ENCODE measurements at places on chromosomes 5 and 9.

DNA sequence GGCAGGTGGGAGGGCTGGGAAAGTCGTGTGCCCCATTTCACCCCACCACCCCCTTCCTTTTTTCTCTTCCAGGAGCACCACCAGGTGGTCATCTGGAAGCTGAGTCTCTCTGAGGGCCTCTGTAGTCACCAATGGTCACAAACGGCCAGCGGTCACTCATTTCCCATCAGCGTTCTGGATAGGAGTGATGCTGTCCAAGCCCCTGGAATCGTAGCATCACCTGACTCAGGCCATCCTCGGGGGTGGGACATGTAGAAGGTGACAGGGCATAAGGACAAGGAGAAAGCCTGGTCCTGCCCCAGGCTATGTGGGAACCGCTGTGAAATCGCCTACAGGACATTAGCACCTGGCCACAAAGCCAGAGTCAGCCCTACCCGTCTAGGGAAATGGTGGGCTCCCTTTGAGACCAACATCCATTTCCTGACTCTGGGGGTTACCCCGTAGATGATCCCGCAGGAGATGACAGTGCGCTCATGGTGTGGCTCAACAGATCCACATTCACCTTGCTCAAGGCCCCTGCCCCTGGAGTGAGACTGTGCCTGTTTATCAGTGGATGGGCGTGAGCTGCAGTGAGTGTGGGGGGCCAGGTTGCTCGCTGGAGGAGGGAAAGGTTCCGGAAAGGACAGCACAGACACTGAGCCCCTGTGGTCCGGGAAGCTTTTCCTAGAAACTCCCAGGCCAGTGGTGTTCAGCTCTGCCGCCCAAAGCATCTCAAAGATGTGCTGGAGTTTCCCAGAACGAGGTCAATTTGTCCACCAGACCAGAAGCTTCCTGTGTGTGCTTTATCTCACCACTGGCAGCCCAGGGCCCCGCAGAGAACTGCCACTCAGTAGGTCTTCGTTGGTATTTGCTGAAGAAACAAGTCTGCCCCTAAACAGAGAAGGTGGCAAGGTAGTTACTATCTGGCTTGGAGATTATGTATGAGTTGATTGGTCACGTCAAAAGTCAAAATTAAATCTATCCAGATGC is 61.1 kb upstream of the UNC5A start:
- DNase-seq, result no peak

GRCh38 chr9:104686081-104686480 is 8.2 kb upstream of the OR13D1 start:
- DNase-seq, result no peak

GRCh38 chr9:25003686-25004085 is 458.0 kb upstream of the IZUMO3 start:
- DNase-seq, result no peak

GRCh38 chr5:122314036-122314435 is 2.0 kb downstream of the SNCAIP start:
- no peak for DNase-seq

Measured in activated T-cell treated with anti-CD3 and anti-CD28 coated beads, Interleukin-2, amount 50 U/mL, for 72 hours (primary cell).